ENCODE measurements at places on chromosomes 5 and 9.

GRCh38 chr9:129476821-129477611 is 143.9 kb downstream of the C9orf50 start:
- no peak for DNase-seq

GRCh38 chr9:89999534-90000370 is 394.9 kb downstream of the GADD45G start:
- DNase-seq = no peak

DNA sequence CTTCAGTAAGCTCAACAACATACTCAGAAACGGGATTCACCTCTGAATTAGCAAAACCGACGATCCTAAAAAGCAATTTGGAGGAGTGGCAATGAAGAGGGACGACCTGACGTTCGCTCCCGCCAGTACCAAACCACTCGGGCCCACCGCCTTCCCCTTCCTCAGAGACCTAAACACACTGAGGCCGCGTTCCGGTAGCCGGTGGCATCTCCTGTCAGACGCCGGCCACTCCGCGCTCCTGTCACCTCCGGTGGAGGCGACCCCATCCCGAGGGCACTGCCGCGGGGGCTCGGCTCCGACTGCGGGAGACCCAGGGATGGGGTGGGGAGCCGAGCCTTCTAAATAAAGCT is 617 bp downstream of the PPP6C start:
- no peak for DNase-seq

- no peak for DNase-seq
Observed at GRCh38 chr5:133319905-133320520, 268.2 kb downstream of the HSPA4 start.

GRCh38 chr9:87675906-87676515 is 49.9 kb upstream of the CTSL start:
- DNase-seq = no peak

- DNase-seq = no peak
Observed at GRCh38 chr9:132957805-132958204, 13.4 kb upstream of the TSC1 start.
